ENCODE measurements at places on chromosomes 16 and 17. TPM values are rescaled to one million over a fixed set of nuclear protein-coding genes. Genes with fewer than 3 reads are reported as not detected.
A peak's percentile ranks its signal among the peaks of the same experiment; 100 is the strongest.

Gene MYOCD
- 8.0 TPM for total RNA-seq

Gene PPP1R27
- total RNA-seq: not detected

Gene EVPLL
- not detected for total RNA-seq

Gene CHAD
- 0.34 TPM for total RNA-seq

Gene ARSG
- total RNA-seq: 19.6 TPM

Gene FASN
- total RNA-seq: 121 TPM

Gene IL34
- 0.71 TPM for total RNA-seq

Gene CDH5
- not detected for total RNA-seq

- no peak for DNase-seq
Measured at GRCh38 chr16:88505405-88506082, 52.5 kb downstream of the ZFPM1 start.

DNA sequence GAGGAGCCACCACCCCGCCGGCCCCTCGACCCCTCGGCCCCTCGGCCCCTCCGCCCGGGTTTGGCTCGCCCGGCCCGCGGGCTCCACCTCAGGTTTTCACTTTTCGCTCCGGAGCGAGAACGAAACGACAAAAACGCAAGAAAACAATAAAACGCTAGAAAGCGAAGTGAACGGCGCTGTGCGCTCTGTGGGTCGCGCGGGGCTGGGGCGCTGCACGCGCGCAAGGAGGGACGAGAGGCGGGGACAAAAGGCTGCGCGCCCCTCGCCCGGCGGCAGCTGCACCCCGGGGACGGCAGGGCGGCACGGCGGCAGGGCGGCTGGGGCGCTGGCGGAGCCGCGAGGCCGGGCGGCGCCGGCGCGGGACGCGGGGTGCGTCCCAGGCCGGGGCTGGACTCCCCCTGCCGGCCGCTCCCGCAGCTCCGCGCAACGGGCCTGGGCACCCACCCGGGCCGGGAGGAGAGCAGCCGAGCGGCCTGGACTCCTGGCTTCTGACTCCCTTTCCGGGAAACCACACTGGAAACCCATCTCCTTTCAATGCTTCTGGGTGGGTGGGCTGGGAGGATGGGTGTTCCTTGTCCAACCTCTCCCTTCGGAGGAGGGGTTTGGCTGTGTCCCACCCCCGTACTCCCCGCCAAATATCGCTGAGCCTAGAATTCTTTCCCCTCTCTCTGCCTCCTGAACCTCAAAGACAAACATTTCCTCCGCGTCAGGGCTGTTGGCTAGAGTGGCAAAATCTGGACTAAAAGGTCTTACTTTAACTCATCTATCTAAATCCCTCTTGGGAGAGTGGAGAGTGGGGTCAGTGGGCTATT is 9.9 kb downstream of the TBX2 start:
- DNase-seq: no peak

GRCh38 chr17:2954898-2955445 is 108.4 kb downstream of the OR1D5 start:
- DNase-seq: no peak

DNA sequence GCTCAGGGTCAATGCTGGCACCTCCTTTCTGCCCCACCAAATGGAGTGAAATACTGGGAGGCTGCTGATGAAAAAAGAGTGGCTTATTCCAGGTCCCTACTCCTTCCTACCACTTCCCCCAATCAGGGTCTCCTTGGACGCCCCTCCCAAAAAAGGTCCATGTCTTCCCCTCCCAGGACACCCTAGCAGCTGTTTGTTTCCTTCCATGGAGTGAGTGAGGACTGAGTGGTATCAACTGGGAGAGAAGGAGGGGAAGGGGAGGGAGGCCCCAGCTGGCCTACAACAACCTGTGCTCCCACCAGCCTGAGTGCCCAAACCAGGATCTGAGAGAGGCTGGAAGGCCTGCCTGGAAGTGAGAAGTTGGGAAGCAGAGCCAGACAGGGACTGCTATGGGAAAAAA is 28.7 kb upstream of the NGFR start:
- DNase-seq: no peak

DNA sequence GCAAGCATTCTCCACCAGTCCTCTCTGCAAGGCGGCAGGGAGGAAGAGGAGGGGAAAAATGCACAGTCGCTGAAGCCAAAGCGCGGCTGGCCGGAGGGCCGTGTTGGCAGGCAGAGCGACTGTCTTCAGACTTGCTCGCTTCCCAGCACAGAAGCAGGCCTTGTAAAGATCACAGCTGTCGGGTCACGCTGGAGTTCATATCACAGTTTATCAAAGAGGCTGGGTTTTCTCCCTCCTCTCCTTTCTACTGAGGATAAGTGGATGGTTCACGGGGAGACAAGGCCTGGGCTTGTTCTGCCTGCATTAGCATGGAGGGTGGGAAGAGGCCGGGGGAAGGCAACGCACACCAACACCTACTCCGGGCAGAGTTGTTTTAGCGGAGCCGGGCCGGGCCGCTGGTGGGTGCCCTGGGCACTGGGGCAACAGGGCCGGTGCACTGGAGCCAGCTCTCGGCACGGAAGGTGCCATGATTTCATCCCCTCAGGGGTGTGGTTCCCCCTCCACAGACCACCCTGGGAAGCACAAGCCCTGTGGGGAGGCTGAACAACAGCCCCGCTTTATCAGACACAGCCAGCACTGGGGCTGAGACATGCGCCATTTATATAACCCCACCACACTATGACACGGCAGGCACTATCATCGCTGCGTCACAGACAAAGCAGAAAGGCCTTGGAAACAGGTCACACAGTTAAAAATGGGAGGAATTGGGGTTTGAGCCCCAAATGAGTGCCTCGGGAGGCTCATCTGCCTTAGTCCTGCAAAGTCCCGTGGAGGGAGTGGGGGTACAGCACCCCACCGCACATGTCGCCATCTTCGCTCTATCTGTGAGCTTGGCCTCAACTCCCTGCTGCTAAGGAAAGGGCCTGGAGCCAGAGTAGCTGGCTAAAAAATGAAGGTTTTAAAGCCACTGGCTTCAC is 40.3 kb upstream of the MTSS2 start:
- no peak for DNase-seq

DNA sequence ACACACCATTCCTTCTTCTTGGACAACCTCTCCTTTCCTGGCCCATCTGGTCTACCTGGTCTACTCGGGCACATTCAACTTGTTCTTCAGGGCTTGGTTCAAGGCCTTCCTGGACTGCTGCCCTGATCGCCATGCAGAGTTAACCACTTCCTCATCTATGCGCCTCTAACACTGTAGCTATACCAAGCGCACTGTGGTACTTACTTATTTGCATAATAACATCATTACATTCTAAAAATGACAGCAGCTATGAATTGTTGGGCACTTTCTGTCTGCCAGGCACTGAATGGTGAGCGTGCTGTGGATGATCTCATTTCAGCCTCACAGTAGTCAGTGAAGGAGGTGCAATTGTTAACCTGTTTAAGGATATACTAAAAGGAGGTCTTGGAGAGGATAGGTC is 66.9 kb upstream of the SDK2 start:
- no peak for DNase-seq

GRCh38 chr17:72816406-72816805 is 276.1 kb downstream of the SLC39A11 start:
- no peak for DNase-seq

DNA sequence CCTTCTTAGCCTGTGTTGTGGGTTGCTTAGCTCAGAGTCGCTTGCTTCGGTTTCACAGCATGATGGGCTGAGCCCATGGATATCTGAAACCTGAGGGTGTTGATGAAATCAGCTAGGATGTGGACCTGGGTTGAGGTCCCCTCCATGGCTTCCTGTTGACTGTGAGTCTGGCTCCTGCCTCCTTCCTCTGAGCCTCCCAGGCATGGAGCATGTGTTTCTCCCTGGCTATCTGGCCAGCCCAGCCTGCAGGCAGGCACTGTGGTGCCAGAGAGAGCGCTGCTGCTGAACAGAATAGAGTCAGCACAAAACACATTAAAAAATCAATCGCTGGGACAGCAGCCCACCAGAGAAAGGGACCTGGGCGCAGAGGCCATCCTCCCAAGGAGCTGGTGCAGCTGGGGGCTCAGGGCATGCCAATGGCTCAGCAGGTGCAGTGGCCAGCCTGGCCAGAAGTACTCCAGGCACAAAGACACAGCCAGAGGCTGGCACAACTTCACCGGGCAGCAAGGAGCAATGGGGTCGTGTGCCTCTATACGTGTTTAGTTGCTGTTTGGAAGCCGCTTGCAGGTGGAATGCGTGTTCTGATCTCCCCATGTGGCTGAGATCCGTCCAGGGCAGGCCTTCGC is 28.3 kb upstream of the GPRC5C start:
- DNase-seq: no peak

DNA sequence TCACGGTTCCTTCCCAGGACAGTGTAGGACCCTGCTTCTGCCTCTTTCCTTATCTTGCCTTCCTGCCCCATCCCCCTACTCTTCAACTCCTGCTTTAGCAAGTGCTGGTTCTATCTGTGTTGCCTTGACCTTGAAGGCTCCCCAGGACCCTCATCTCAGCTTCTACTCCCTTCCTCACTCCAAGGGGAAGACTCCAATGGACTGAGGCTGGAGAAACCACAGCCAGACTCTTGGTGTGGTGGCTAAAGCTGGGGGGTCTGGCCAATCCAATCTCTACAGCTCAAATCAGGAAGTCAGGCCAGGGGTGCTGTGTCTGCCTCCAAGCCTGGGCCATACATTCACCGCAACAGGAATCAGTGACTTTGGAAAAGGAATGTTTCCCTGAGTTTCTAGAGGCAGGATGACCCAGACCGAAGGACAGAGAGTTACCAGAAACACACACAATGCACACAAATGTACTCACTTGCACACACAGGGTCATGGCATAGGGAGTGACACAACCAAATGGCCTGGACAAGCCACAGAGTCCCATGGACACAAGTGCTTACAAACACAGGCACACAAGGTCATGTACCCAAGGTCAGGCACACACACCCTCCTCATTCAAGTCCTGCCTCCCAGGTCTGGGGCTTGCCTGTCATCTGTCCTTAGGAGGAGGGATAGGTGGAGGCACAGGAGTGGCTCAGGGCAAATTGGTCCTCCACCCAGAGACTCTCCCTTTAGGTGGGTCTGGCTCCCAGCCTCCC is 1.7 kb upstream of the HSD11B2 start:
- no peak for DNase-seq

DNA sequence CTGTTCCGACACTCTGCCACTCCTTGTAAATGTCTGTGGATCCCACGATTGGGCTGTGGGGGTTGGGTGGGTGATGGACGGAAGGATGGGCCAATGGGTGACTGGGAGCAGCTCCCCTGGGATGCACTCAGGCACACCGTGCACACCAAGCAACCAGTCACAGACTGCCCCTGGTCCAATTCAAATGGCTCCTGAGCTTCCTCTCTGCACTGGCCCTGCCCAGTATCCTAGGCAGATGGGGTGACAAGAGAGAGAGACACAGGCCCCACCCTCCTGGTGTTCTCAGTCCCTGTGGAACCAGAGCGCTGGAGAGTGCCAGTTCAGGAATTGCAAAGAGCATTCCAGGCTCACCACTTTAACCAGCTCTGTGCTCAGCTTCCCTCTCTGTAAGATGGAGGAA is 32.8 kb downstream of the BEAN1 start:
- no peak for DNase-seq

DNA sequence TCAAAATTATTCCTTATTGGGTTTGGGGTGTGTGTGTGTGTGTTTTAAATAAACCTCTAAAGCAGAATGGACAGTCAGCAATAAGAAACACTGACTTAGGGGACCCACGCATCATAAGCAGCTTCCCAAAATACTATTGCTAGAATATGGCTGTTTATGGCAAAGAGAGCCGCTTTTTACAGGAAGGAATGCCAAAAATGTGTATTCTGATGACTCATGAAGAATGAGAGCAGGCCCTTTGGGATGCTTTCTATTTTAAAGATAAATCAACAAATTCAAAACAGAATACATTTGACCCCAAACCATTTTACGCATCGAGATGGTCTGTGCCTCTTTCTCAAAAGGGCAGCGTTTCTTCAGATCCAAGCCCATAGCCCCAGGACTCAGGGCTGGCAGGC is 37.5 kb downstream of the ARHGAP17 start:
- DNase-seq: no peak

GRCh38 chr16:85395207-85395912 is 217.8 kb upstream of the GSE1 start:
- no peak for DNase-seq

- DNase-seq: no peak
Measured at GRCh38 chr16:28915181-28915580, 9.9 kb downstream of the RABEP2 start.

GRCh38 chr16:56738221-56738620 is 8.3 kb downstream of the NUP93 start:
- no peak for DNase-seq

- DNase-seq: no peak
Measured at GRCh38 chr17:49409066-49409465, 5.6 kb downstream of the PHB1 start.

- DNase-seq: no peak
Measured at GRCh38 chr16:58842746-58843145, 108.6 kb upstream of the GOT2 start.

- no peak for DNase-seq
Measured at GRCh38 chr16:67666032-67666551, 458 bp downstream of the ENKD1 start.

DNA sequence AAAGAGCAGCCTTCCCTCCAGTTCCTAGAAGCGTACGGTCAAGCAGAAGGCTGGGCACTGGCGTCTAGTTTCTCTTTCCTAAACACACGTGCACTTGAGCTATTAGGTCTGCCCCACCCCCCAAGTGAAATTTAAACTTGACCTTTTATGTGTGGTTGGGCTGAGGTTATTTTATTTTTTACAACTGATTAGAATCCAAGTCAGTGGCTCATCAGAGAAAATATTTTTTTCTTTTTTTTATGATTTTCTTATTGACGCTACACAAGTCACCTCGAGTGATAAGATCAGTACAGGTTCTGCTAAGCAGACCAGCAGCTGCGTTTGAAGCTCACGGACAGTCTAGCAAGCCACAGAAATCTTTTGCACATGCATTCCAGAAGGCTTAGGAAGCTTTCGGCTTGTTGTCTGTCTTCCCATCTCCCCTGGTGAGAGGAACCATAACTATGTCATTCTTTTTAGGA is 95.1 kb downstream of the ZFHX3 start:
- DNase-seq: no peak

DNA sequence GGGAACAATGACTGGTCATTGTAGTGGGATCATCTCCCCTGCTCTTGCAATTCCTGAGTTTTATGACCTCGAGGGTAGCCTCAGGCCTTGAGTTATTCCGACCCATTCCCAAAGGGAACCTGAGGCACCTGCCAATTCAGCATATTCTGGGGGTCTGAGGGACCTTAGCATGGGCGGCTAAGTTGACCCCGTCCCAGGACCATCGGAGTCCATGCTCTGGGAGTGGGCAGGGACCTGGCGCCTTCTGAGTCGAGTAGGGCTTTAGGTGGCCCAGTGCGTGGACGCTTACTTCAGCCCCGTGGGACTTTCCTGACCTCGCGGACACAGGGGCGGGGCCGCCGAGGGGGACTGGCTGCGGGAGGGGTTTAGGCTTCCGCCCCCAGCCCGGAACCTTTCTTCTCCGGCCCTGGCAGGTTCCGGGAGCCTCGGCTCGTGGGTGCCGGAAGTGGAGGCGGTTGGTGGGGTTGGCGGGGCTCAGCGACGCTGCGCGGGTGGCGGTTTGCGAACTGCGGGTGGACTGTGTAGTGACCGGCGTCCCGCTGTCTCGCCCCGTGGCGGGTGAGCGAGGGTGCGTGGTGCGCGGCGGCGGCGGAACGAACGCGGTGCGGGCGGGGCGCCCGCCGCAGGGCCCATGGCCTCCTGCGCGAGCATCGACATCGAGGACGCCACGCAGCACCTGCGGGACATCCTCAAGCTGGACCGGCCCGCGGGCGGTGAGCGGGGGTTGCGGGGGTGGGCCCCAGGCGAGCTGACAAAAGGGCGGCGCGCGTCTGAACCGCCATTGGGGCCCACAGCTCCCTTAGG is at the start of gene EDC4:
EDC4 (plus strand) TSS at position 422 of the 804 bp plus-strand sequence; CDS start at position 632, 210 bp downstream.
- peak; percentile 89 for DNase-seq

All from activated B cell treated with CpG ODN at 0.5 μM for 24 hours (primary cell).